ENCODE measurements at places on chromosomes 2 and 18.

DNA sequence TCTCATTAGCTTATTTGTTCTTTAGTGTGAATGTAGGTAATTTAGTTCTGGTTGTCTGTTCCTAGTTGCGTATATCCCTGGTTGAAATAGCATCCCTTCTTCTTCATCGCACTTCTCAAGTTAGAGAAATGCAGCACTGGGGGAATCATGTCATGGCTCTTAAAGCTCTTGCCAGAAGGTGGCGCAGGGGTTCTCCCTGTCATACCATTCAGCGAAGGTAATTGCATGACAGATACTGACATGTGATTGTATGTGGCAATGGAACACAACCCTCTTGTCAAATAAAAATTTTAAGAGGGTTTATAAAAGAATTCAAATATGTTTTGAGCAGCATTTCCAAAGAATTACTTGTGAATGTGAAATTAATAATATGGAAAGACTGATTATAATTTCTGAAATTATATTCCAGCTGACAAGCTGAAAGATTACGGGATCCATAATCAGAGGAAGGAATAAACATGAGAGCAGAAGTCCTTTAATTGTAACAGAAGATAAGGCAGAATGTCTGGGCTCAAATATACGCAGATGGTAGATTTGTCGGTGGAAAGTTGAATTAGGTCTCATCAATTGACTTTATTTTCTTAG lies 411.7 kb downstream of the DSEL start:
- peak; percentile 46 for DNase-seq

GRCh38 chr18:40708726-40709125 lies 1246.3 kb upstream of the PIK3C3 start:
- DNase-seq = no peak

DNA sequence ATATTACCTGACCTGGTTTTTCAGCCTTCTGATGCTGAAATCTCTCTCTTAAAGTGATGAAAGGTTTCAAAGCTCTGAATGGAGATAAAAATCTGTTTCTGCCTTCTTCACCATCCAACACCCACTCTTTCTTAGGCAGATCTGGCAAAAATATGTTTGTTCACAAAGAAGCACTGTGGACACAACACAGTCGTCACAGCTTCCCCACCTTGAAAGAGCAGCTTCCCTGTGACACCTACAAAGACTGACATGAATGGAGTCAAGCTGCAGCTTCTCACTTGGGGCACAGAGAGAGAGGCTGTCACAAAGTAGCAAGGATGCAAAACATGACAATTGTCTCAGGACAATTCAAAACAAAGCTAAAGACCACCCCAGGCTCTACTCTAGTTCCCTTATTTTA lies 86.5 kb downstream of the ICOS start:
- DNase-seq = no peak

- DNase-seq = no peak
These were observed 50.5 kb downstream of the KLHL29 start for GRCh38 chr2:23435250-23436035.

DNA sequence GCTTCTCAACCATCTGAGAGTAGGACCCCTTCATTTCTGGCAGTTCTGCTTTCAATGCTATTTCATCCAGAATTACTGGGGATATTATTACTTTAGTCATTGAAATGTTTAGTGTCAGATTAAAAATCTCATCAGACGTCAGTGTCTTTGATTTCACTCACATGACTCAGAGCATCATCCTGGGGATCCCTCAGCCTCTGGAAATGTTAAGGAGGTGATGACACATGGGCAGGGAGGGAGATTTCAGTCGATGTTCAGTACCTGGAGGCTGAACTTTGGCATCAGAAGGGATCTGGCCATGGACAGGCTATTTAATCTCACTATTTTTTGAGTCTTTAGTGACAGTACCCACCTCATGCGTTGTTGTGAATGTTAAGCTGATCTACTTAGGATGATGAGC lies 39.1 kb downstream of the OSBPL6 start:
- DNase-seq = no peak

- DNase-seq = no peak
These were observed 70.1 kb downstream of the TSHZ1 start for GRCh38 chr18:75280427-75281280.

- no peak for DNase-seq
These were observed 49.9 kb downstream of the CRACDL start for GRCh38 chr2:98886066-98886554.

DNA sequence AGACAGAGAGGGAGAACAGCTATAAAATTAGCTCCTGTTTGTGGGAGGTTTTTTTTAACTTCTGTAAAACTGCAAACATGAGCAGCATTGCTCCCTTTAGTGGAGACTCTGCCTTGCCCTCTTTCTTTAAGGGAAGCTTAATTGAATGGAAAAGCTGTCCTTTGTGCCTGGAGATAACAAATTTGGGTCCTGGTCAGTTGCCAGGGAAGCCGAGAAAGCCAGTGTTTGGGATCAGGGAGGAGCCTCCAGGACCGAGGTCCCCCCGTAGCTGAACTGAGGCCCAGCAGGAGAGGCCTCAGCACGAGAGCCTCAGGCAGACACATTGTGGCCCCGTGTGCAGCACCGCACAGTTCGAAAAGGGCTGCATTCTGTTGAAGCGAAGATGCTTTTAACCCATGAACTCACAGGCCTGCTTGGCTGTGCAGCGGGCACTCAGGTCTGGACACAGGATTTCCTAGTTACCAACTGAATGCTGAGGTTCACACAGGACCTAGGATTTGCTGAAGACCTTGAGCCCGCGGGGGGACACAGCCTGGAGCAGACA lies 369.7 kb downstream of the DCDC2C start:
- DNase-seq = no peak

DNA sequence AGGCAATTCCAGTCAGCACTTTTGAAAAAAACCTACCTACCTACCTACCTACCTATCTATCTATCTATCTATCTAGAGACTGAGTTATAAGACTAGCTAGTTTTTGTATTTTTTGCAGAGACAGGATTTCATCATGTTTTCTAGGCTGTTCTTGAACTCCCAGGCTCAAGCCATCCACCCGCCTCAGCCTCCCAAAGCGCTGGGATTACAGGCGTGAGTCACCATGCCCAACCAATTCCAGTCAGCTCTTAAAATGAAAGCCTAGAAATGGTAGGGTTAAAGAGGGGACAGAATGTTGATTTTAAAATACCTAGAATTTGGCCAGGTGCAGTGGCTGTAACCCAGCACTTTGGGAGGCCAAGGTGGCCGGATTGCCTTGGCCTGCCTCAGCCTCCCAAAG lies 19.1 kb downstream of the MSH2 start:
- DNase-seq = no peak

DNA sequence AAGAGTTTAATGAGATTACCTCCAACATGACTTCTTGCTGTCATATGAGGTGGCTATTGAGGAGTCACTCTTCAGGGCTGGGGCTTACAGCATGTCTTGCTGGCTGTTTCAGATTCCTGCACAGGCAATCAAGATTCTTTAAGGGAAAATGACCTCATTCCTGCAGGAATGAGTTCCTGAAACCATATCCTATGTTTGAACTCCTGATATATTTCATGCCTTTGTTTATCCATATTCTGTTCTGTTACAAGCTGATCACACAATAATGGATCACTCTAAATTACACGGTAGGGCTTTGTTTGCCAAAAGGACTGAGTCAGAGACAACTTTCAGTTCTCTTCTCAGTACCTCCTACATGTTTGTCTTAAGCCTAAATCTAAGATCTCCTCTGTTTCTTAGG lies 879.8 kb upstream of the PIK3C3 start:
- no peak for DNase-seq

- no peak for DNase-seq
These were observed 119.3 kb upstream of the TWIST2 start for GRCh38 chr2:238728330-238729260.

DNA sequence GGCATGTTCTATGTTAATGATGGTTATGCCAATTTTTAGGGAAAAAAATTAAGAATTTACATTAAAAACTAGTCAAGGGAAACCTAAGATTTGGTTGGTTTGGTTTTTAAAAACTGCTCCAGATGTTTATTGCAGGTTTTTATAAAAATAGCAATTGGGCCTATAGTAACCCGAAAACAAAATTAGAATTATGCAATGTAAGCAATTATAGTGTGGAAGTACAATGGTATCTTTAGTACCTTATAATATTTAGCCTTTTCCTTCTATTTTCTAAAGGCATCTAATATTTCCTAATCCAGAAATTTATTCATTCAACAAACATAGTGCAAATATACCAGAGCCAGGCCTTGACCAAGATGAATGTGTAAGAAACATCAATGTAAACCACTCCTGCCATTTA lies 27.3 kb downstream of the CACNB4 start:
- no peak for DNase-seq

DNA sequence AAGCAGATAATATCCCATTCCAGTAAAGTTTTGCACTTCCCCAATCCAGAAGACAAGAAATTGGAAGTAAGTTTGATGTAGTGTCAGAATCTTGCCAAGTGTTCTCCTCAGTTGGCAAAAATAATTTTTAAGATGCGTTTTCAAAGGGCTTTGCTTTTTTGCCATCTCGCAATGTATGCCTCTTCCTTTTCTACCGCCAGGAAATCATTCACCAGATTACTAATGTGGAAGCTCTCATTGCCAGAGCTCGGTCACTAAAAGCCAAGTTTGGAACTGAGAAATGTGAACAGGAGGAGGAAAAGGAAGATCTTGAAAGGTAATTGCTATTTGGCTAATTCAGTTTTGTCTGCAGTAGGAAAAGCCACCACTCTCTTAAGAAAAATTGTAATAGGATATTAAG lies 110.7 kb downstream of the RAB3GAP1 start:
- DNase-seq = no peak

GRCh38 chr2:123563515-123563914 lies 461.6 kb upstream of the CNTNAP5 start:
- DNase-seq = no peak

- no peak for DNase-seq
These were observed 33.0 kb upstream of the DLX1 start for GRCh38 chr2:172052000-172052983.

DNA sequence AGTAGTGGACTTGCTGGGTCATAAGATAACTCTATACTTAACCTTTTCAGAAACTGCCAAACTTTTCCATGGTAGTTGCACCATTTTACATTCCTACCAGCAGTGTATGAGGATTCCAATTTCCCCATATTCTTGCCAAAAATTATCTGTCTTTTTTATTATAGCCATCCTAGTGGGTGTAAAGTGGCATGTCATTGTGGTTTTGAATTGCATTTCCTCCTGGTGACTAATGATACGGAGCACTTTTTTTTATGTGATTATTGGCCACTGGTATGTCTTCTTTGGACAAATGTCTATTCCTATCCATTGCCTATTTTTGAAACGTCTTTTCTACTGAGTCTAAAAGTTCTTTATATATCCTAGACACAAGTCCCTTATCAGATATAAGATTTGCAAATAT lies 44.3 kb downstream of the CACNB4 start:
- no peak for DNase-seq

DNA sequence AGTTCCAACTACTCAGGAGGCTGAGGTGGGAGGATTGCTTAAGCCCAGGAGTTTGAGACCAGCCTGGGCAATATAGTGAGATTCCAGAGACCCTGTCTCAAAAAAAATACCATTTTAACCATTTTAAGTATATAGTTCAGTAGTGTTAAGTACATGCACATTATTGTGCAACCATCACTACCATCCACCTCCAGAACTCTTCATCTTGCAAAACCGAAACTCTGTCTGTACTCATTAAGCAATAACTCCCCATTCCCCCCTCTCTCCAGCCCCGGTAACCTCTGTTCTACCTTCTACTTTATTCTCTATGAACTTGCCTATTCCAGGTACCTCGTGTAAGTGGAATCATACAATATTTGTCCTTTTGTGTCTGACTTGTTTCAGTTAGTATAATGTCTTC lies 86.4 kb downstream of the GFPT1 start:
- no peak for DNase-seq

DNA sequence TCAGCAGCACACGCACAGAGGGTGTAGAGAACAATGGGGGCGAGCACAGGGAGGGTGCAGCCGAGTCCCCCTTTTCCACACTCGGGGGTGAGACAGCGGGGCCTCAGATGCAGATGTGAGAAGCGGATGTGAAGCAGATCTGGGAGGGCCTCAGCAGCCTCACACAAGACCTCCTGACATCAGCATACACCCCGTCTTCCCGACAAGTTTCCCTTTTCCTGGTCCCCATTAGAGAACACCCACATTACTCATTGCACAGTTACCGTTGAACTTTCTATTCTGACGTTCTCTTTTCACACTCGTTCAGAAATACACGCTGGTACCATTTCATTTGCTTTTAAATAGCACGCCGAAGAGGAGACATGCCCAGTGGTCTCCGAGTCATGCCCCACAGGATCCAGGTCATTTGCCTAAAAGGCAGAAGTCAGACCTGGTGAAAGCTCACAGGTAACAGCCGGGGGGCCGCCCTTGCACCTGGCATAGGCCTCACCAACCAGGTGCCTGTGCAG lies 129.5 kb upstream of the ID2 start:
- DNase-seq = no peak

- DNase-seq = no peak
These were observed 25.6 kb upstream of the CYRIA start for GRCh38 chr2:16691261-16691660.

GRCh38 chr2:119723186-119723585 lies 36.5 kb upstream of the PTPN4 start:
- no peak for DNase-seq

- no peak for DNase-seq
These were observed 633 bp downstream of the KIAA1328 start for GRCh38 chr18:36829362-36830157.

GRCh38 chr2:150485114-150485870 lies 2.2 kb downstream of the RND3 start:
- DNase-seq = no peak

DNA sequence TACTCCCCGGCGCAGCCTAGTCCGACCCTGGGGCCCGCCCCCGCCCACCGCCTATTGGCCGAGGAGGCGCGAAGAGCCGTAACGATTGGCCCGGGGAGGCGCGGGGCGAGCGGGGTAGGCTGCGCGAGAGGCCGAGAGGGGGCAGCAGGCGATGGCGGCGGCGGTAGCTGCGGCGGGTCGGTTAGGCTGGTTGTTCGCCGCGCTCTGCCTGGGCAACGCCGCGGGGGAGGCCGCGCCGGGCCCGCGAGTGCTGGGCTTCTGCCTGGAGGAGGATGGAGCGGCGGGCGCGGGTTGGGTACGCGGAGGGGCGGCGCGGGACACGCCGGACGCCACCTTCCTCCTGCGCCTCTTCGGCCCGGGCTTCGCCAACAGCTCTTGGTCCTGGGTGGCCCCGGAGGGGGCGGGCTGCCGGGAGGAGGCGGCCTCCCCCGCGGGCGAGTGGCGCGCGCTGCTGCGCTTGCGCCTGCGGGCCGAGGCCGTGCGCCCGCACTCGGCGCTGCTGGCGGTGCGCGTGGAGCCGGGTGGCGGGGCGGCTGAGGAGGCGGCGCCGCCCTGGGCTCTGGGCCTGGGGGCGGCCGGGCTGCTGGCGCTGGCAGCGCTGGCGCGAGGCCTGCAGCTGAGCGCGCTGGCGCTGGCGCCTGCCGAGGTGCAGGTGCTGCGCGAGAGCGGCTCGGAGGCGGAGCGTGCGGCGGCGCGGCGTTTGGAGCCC lies at the start of gene CNNM3:
CNNM3 (plus strand) TSS at position 142 of the 709 bp plus-strand sequence; CDS start at position 152, 10 bp downstream.
- peak; percentile 95 for DNase-seq

DNA sequence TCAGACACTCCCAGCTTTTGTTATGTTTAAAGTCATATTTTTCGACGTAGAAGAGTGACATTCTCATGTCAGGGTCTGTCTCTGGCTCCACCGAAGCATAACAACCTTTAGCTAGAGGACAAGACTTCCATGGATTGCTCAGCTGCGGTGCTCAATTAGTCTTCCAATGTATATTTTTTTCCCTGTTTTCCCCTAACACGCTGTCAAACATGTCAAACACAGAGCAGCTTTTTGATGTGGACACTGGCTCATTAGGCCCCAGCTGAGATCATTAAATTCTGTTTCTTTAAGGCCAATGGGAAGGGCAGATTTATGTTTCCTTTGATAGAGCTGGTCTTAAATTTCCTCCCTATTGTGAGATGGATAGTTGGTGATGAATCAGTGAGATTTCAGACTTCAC lies 525.4 kb downstream of the PIK3C3 start:
- DNase-seq = no peak

GRCh38 chr18:34522603-34523002 lies 187.5 kb upstream of the DTNA start:
- no peak for DNase-seq
